ENCODE measurements at places on chromosomes 3 and 15.

DNA sequence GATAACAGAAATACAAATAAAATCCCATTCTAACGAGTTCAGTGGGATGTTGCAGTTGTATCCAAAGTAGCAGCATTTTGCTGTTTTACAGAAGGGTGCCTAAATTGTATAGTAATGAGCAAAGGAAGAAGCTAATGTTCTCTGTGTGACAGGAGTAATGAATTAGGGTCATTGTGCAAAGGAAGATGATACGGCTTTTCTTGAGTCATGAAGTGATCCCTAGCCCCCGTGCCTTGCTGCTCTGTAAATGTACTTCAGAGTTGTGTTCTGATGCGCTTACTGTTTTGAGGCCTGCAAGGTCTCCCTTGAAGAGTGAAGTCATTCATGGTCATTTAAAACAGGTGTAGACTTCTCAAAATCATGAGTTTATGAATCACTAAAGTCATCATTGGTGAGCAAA, 37.9 kb downstream of the ATP1B3 start:
- DNase-seq: no peak

DNA sequence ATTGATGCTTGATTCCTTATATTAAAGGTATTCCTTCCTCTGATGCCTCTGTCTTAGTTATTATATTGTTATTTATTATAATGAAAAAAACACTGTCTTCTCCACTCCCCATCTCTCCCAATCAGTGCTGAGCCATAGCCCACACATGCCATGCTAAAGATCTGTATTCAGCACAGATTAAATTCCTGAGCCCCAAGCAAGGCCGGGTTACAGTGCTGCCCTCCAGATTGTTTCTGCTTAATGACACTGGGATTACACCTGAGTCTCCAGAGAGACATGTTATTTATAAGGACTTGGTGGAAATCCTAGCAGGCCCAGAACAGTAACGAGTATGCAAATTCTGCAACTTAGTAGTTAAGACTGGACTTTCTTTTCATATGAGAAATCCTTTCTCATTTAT, 305.9 kb upstream of the UMPS start:
- no peak for DNase-seq

GRCh38 chr3:53824795-53825194, 21.4 kb downstream of the CHDH start:
- DNase-seq: no peak

GRCh38 chr3:13556917-13557316, 8.0 kb downstream of the FBLN2 start:
- no peak for DNase-seq

DNA sequence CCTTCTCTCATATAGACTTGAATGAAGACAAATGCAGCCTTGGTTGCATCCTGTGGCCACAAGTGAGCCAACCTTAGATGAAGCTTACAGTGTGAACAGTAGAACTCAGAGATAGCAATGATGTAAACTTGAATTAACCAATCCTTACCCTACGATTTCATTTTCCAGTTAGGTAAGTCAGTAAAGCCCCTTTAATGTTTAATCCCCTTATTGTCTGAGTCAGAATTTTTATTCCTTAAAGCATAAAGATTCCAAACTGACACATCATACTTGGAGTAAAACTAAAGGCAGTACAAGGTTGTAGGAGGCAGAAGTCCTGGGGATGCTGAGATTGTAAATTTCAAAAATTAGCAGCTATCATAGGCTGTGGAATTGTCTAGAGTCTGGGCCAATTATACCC, 507.8 kb upstream of the DPH6 start:
- DNase-seq: no peak

DNA sequence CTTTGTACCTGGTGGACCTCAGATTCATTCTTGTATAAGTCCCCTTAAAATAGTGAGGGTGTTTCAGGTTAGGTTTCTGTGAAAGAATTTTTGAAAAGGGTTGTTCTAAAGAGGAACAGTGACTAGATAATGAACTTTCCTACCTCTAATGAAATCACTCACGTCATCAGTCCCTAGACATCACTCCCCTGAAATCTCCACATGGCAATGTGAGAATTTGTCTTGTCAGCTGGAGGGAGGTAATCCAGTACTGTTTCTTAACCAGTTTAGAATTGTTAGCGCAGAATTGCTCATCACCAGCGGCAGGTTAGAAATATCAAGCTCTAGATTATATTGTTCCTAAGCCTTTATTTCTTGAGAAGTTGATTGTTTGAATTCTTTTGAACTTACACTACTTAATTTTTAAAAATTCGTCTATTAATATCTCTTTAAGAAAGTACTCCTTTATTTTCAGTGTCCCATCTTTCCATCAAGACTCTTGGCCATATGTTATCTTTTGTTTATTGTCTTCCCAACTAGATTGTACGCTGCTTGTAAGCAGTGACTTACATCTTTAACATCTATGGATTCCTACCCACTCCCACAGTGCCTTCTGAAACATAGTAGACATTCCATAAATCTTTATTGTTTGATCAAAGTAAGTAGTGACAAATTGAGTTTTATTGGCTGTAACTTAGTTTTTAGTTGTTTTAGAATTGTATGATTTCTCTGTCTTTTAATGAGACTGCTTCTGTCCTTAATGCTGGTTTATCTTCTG, 52.8 kb downstream of the RASA2 start:
- DNase-seq: no peak

- DNase-seq: no peak
Measured at GRCh38 chr3:187104933-187105332, 34.4 kb downstream of the RPL39L start.

- DNase-seq: no peak
Measured at GRCh38 chr3:146159037-146159436, 1.9 kb downstream of the PLOD2 start.

- DNase-seq: no peak
Measured at GRCh38 chr15:64340355-64340754, 15.6 kb downstream of the CSNK1G1 start.

DNA sequence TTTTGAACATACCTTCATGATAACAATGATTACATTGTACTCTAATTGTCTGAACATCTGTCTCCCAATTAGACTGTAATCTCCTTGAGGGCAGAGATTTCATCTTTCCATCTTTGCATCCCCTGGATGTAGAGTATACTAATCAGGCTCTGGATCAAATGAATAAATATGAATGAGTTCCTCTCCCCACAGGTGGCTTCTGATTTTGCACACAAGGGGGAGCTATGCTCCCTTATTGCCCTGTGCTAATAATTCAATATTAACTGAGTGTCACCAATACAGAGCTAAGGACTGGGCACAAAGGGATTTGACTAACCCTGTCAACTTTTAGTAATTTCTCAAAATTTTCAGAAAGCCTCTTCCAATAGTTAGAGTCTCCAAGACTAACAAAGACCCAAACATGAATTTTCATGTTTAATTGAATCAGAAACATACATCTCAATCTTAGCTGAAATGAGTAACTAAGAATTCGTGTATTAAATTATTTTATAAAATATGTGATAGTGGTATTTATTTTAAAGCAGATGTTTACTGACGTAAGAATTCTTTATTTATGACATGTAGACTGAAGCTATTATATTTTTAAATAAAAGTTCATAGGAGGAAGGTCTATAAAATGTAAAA, 3.0 kb downstream of the DUOXA1 start:
- DNase-seq: no peak

DNA sequence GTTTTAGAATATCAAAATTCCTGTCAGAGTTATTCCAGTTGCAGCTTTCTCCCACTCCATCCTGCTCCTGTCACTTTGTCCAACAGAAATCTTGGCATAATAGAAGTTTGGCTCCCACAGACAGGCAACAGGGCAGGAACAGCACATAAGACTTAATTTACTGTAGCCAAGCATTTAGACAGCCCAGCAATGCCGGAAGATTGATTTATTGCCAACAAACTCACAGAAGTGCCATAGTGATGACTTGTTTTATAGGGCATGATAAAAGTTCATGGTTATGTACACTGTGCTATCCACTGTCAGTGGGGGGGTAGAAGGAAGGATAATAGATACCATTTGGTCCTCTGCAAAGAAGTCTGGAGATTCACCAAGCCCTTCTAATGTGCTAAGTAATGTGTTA, 98.3 kb upstream of the CBLB start:
- no peak for DNase-seq

- DNase-seq: no peak
Measured at GRCh38 chr15:63104727-63105126, 16.9 kb upstream of the LACTB start.

DNA sequence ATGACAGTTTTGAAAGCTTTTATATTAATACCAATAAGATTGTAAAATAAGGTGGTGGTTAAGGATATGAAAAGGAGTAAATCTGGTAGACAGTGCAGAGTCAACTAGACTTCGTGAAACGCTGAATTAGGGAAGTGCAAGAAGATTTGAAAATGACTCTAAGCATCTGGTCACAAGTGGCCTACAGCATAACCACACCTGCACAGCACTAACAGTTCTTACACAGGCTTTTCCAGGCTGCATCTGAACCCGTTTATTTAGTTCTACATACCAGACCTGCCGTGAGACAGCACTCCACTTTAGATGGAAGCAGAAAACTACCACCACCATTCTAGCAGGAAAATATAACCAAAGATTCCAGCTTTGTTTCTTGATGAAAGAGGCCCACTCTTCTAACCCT, 1.9 kb downstream of the DMXL2 start:
- DNase-seq: peak; percentile 39
